ENCODE measurements at places on chromosomes 12 and 14.

DNA sequence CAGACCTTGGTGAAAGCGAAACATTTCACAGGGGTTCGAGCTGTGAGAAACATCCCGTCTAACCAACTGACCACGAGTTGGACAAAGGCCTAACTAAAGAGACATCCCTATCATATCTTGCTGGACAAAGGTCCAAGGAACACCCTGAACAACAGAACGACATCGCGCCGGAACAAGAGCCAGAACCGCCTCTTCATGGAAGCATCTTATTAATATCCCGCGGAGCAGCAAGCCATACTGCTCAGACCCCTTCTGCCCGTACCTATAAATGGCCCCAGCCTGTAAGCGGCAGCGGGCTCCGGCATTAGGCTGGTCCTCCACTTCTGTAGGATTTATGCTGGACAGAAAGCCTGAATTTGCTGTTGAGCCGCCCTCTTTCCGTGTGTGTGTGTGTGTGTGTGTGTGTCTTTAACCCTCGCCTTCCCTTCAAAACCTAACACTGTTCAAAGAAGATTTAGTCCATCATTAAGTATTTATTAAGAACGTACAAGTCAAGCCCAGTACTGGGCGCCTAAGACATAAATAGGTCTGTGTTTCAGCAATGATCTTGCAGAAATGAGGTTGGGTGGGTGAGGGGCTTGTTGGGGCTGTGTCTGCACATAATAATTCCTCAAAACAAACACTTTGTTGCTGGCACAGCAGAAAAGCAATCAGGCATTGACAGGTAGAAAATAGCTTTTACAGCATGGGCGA lies 1.9 kb downstream of the SLC6A15 start:
- DNase-seq: no peak

DNA sequence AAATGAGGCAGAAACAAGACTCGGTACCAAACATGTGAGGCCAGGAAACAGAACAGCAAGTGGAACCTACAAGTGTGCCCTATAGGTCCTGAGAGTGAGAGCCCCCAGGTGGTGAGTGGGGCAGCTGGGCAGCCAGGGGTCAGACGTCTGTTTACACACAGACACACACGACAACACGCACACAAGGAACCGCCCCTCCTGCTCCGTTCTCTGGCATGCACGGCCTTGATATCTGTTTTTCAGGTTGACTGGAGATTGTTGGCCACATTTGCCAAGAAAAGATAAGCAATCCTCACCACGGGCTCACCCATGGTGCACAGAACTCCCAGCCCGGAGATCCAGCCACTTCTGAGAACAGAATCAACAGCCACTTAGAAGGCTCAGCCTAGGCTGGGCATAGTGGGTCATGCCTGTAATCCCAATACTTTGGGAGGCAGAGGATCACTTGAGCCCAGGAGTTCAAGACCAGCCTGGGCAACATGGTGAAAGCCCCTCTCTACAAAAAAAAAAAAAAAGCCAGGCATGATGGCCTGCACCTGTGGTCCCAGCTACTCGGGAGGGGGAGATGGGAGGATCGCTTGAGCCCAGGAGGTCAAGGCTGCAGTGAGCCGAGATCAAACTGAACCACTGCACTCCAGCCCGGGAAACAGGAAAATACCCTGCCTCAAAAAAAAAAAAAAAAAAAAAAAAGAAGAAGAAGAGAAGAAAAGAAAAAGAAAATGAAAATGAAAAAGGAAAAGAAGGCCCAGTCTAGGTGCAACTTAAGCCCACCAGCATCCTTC lies 19.4 kb upstream of the EIF5 start:
- no peak for DNase-seq

DNA sequence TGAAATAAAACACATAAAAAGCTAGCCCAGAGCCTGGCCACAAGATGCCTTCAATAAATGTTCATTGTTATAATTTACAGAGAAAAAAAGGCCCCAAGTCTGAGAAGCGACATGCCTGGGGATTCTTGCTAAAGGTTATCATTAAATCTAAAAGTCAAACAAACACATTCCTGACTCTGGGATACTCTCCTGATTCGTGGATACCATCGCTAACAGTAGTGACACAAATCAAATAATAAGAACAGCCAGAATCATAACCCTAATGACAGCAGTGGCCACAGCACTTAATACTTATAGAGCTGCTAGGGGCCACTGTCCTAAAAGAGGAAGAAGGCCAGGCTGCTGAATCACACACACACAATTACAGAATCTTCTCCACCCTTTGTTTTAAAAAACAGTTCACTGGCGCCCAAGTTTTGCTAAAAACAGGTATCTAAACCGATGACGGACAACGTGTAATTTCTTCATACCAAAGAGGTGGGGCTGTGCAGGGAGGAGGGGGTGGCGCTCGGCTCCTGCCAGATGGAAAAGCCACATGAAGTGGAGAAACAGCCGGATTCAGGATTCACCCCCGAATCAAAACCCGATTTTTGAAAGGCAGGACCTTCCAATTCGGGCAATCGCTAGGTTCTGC lies 1.2 kb downstream of the CLIP1 start:
- no peak for DNase-seq

DNA sequence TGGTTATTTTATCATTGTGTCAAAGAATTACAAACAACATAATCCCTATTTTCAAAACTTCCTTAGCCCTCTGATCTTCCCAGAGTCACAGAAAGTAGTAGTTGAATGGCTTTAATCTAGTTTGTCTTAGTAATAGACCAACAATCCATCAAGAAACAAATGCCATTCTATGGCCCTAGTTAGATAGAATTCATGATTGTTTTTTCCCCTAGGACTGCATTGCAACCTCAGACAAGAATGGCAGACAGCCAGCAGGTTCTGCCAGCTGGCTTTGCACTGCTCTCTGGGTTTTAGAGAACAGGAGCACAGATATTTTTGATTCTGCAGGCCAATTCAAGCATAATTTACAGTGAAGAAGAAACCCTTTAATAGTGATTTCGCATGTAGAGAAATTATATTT lies 33.8 kb downstream of the SYT1 start:
- peak; percentile 6 for DNase-seq

GRCh38 chr12:97358361-97358760 lies 104.2 kb upstream of the RMST start:
- no peak for DNase-seq

All from COLO829 (cell line).